Keratinocyte (primary cell): ENCODE measurements at places on chromosomes 2 and 18.

GRCh38 chr2:239267288-239267951 is 133.4 kb downstream of the HDAC4 start:
- no peak for DNase-seq

GRCh38 chr2:173544641-173545363 is 190.1 kb downstream of the CDCA7 start:
- no peak for DNase-seq

GRCh38 chr2:110126906-110127305 is 11.3 kb upstream of the MALL start:
- DNase-seq: no peak

DNA sequence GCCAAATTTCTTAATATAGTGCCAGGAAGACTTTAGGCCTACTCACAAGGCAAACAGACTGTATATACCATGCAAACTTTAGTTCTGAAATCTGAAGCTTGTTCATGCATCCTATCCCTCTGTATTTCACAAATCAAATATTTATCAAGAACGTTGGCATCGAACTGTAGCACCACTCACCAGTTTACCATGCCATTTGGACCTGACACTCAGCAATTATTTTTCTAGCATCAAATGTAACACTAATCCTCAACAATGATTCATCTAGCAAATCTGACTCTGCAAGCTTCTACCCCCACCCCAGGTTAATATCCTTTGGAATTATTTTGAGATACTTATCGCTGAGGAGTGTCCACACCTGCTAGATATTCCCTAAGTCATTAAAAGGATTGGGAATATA is 1506.6 kb downstream of the LRP1B start:
- DNase-seq: no peak

DNA sequence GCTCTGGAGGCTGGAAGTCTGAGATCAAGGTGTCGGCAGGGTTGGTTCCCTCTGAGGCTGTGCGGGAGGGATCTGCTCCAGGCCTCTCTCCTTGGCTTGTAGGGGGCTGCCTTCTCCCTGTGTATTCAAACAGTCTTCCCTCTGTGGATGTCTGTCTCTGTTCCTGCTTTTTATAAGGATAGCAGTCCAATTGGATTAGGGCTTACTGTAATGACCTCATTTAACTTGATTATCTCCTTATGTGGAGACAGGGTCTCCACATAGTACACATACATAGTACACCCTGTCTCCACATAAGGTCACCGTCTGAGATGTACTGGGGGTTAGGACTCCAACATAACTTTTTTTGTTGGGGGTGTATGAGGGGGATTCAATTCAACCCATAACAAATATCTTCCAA is 30.5 kb downstream of the TCF7L1 start:
- no peak for DNase-seq
